ENCODE measurements at places on chromosomes 16 and 17. TPM values are rescaled to one million over a fixed set of nuclear protein-coding genes. Genes with fewer than 3 reads are reported as not detected.

- DNase-seq: no peak
Observed at GRCh38 chr16:49900875-49901274, 45.0 kb upstream of the ZNF423 start.

GRCh38 chr16:77722309-77723107 lies at the start of gene NUDT7:
NUDT7 (plus strand) TSS chr16:77722514; CDS start chr16:77722583, 69 bp downstream.
- DNase-seq: peak; percentile 92

GRCh38 chr17:2721603-2722002 lies 10.0 kb upstream of the CLUH start:
- no peak for DNase-seq

GRCh38 chr16:58084635-58085034 lies 44.5 kb downstream of the CFAP20 start:
- DNase-seq: no peak

- DNase-seq: peak; percentile 19
Observed at GRCh38 chr17:60091908-60092331, 13.2 kb upstream of the HEATR6 start.

- no peak for DNase-seq
Observed at GRCh38 chr16:57753448-57754353, 18.1 kb downstream of the KATNB1 start.

GRCh38 chr17:9138161-9138717 lies 116.9 kb downstream of the NTN1 start:
- DNase-seq: no peak

GRCh38 chr17:28325211-28325610 lies 6.2 kb downstream of the TMEM97 start:
- no peak for DNase-seq

DNA sequence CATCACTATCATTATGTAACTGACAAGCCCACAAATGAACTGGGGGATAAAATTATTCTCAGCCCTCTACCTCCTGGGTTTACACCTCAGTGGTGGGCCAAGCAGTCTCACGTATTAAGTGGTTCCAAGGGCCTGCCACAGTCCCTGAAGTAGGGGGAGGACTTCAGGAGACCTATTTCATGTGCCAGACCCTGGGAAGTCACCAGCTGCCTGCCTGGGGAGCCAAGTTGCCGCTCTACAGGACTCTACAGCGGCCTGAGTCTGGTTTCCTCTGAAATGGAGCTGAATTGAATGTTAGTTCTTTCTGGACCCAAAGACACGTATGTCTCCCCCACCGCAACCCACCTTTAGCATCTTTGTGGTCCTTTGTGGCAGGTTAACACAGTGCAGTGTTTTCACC lies 187.0 kb downstream of the IRX3 start:
- DNase-seq: no peak

DNA sequence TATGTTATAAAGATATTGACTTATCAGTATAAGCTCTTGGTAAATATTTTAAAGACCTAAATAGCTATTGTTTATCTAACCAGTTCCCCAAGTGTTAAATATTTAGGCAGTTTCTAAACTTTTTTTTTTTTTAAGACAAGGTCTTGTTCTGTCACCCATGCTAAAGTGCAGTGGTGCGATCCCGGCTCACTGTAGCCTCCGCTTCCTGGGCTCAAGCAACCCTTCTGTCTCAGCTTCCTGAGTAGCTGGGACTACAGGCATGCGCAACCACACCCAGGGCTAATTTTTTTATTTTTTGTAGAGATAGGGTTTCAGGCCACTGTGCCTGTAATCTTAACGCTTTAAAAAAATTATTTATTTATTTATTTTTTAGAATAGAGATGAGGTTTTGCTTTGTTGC lies 43.5 kb downstream of the SNX29 start:
- DNase-seq: peak; percentile 32

The C17orf107 gene
- total RNA-seq: 4.2 TPM

The PDE6G gene
- total RNA-seq: not detected

The ALOXE3 gene
- not detected for total RNA-seq

The RCVRN gene
- not detected for total RNA-seq

The SHISA9 gene
- total RNA-seq: 21.2 TPM

The CDK5R1 gene
- total RNA-seq: 2.6 TPM
